CD4-positive, alpha-beta T cell treated with Interleukin-15 for 1 hour (primary cell): ENCODE measurements at places on chromosomes 7 and 10.

- no peak for DNase-seq
Measured at GRCh38 chr7:148590471-148590870, at the start of gene C7orf33. Gene C7orf33, plus strand, starts transcription at chr7:148590766. Its CDS starts 160 bp downstream, at chr7:148590926.

DNA sequence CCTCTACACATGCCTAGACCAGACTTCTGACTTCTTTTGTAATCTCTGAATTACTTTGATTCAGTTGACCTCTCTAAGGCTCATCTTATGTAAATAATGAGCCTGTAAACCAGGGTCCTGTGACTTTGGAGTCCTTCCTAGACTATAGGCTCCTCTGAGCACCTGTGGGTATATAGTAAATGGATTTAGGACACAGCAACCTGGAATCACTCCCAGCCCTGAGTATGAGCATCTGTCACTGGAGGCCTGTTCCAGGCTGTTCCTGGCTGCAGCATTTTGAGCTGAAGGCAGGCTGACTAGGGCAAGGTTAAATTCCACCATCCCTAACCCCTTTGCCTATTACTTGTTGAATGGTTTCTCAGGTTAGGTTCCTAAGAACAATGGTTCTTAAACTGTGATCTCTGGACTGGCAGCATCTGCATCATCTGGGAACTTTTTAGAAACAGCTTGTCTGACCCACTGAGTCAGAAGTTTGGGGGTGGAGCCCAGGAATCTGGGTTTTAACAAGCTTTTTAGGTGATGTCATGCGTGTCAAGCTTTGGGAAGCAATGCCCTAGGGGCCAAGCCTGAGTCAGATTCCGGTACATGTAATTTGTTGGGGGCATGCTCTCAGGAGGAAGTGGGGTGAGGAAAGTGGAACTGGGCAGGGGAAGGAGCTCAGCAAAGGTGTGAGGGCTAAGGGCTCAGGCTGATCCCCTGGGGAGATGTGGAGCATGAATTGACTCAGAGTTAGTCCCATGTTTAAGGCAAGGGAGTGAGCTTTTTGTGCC lies 28.2 kb downstream of the MINDY4 start:
- no peak for DNase-seq

GRCh38 chr10:63553031-63553430 lies 31.8 kb downstream of the REEP3 start:
- DNase-seq: no peak

GRCh38 chr7:30285536-30286284 lies 1.3 kb downstream of the ZNRF2 start:
- peak; percentile 58 for DNase-seq

DNA sequence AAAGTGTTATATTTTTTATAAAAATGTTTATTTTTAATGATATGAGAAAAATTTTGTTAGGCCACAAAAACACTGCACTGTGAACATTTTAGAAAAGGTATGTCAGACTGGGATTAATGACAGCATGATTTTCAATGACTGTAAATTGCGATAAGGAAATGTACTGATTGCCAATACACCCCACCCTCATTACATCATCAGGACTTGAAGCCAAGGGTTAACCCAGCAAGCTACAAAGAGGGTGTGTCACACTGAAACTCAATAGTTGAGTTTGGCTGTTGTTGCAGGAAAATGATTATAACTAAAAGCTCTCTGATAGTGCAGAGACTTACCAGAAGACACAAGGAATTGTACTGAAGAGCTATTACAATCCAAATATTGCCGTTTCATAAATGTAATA lies 64.8 kb upstream of the CAPZA2 start:
- DNase-seq: no peak

DNA sequence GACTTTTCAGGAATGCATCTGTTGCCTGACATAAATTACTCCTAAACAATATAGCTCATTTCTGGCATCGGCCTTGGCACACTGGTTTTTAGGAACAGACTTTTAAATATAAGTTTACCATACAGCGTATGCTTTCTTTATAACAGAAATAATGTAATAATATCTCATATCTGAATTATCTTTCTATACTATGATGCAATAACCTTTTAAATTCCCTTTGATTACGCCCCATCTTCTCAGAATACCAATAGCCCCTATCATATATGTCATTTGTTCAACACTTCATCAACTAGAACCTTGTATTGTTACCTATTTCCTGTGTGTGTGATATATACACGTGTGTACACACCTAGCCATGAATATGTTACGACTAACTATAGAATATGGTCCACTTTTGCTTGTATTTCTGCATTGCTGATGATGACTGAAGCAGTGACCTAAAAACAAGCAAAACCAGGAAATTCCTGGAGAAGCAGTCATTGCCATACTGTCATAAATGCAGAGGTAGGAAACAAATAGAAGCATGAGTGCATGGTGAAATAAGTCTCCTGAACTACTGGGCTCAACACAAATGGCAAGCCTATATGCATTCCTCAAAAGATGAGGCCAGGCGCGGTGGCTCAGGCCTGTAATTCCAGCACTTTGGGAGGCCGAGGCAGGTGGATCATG lies 618.4 kb upstream of the NRP1 start:
- DNase-seq: no peak

DNA sequence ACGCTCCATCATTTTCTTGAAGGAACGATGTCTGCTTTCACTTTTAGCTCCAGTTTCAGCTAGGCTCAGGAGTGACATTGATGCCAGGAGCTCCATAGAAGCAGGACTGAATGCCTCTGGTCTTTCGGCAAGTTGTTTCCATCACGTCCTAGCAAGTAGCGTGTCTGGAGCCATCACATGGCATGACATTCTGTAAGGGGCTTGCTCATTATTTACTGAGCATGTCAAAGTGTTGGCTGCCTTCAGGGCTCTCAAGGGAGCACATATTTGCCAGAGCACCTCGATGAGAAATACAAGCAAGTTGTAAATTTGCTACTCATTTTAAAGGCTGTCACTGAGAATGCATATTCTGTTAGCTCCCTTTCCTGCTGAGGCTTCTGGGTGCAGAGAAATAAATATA lies 131.0 kb upstream of the ITGB1 start:
- no peak for DNase-seq

- DNase-seq: no peak
Measured at GRCh38 chr7:121116396-121116795, 127.9 kb downstream of the CPED1 start.

DNA sequence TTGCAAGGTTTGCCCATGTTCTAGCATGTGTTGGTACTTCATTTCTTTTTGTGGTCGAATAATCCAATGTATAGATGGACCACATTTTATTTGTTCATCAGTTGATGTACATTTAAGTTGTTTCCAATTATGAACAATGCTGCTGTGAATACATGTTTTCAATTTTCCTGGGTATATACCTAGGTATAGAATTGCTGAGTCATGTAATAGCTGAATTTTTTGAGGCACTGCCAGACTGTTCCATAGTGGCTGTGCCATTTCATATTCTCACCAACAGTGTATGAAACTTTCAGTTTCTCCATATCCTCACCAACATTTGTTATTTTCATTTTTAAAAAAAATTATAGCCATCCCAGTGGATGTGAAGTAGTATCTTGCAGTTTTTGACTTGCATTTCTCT lies 90.5 kb downstream of the EZH2 start:
- DNase-seq: no peak

DNA sequence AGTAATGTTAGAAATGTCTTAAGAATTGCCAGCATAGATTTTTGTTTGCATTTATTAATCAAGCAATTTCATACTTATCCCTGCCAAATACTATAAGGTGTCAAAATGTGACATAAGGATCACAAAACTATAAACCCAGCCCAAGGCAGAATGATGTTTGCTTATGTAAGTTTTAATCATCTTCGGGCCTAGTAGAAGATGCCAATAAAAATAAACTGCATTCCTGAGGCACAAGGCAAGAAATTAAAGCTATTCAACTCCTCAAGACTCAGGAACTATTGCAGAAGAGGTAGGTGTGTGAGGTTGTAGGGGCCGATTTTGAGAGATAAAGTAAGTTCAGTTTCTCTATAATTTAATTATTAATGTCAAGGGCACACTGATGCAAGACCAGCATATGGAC lies 189.4 kb upstream of the AHR start:
- DNase-seq: no peak

- DNase-seq: peak; percentile 23
Measured at GRCh38 chr10:95363303-95363912, 72.6 kb upstream of the PDLIM1 start.

- no peak for DNase-seq
Measured at GRCh38 chr7:134618756-134619530, 27.7 kb upstream of the BPGM start.

GRCh38 chr7:119935418-119936025 lies 337.5 kb upstream of the KCND2 start:
- no peak for DNase-seq

DNA sequence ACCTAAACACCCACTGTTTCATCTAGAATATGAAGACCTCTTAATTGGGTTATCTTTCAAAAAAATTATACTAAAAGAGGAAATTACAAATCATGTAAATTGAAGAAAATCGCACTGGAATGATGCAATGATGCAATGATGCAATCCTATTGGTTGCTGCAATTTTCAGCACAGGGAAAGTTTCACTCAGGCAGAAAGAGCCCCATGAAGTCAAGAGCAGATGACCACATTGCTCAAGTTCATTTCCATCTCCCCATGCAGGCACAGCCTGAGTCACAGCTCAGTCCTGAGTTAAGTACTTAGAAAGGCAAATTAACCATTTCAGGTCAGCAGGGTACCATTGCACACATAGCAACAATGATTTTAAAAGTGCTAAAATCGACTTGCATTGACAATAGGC lies 180.3 kb upstream of the MYO3A start:
- peak; percentile 61 for DNase-seq

- DNase-seq: no peak
Measured at GRCh38 chr7:34758111-34758601, 100.1 kb downstream of the NPSR1 start.

DNA sequence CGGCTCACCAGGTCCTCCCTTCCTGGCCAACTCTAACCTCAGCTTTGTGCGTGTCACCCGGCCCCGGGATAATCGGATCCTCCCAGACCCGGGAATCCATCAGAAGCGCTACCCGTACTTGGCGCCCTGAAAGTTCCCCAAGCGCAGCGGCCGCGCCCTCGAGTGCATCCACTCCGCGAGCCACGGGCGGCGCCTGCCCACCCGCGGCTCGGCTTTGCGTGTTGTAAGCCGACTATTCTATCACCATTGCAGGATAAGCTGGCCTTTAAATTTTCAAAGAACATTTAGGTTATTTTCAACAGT lies 35.7 kb upstream of the EBLN1 start:
- peak; percentile 57 for DNase-seq

DNA sequence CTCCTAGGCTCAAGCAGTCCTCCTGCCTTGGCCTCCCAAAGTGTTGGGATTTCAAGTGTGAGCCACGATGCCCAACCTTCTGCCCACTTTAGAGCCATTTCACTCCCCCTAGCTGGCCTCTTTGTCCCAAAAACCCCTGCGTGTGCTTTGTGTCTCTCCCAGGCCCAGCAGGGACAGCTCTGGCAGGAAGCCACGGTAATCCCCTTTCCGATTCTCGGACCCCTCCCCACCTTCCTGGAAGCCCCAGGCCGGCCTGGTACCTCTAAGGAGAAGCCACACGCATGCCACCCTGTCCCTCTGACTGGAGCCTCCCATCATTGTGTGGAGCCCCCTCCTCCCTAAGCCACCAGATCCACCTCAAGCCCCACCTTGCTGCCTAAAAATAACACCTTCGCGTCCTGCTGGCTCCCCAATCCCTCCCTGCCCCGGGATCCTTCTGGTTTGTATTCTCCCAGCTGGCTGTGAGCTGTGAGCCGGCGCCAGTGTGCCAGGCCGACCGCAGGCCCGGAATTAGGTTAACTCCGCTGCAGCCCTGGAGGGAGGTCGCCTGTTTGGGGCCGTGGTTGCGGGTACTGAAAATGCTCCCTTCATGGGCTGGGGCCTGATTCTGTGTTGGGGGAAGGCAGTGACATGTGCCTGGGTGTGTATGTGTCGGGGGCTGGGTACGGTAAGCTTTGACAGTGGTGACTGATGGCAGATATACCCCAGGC lies 16.4 kb upstream of the SRRM3 start:
- no peak for DNase-seq

DNA sequence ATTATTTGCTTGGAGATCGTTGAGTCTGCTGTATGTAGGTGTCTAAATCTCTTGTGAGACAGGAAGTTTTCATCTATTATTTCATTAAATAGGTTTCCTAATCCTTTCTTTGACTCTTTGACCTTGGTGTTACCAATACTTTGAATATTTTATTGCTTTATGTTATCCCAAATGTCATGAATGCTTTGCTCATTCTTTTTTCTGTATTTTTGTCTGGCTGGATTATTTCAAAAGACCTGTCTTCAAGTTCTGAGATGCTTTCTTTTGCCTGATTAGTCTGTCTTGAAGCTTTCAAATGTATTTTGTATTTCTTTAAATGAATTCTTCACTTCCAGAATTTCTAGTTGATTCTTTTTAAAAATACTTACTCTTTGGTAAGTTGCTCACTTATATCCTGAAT lies 27.3 kb downstream of the UBE3C start:
- DNase-seq: no peak

DNA sequence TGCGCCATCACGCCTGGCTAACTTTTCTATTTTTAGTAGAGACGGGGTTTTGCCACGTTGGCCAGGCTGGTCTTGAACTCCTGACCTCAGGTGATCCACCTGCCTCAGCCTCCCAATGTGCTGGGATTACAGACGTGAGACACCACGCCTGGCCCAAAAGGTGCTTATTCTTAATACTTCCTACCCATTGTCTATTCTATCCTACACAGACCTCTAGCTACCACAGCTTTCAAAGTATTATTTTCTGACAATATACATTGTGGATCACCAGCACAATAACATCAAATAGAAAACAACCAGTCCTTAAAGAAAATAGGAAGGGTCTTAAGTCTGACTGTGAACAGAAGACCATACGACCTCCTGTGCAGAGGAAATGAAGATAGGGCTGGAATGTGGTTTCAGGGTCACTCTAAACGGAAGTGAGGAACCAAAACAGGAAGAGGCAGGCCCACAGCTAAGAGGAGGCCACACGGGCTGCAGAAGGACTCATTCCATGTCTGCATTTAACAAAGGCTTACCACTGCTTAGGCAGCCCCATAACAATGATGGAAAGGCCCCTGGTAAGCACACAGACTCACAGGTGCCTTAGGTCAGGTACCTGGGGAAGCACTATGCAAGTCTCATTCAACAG lies 115.2 kb downstream of the ZFAND4 start:
- DNase-seq: peak; percentile 29

DNA sequence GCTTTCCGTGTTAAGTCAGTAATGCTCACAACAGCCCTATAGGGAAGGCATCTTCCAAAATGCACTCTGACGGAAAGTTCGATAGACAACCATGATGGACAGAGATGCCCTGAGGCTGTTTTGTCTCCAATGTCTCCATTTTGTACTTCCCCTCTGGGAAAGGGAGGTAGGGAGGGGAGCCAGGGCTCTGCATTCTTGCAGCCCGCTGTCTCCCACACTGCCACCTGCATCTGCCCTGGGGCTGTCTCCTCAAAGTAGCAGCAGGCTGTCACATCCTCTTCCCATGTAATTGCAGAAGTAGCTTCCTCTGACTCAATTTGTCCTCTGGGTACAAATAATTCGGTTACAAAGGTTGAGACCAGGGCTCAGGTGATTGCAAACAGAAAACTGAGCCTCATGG lies 131.4 kb downstream of the GPAM start:
- DNase-seq: no peak
